GM12878 (cell line): ENCODE measurements at places on chromosomes 3 and 15. TPM values are rescaled to one million over a fixed set of nuclear protein-coding genes. Genes with fewer than 3 reads are reported as not detected.

DNA sequence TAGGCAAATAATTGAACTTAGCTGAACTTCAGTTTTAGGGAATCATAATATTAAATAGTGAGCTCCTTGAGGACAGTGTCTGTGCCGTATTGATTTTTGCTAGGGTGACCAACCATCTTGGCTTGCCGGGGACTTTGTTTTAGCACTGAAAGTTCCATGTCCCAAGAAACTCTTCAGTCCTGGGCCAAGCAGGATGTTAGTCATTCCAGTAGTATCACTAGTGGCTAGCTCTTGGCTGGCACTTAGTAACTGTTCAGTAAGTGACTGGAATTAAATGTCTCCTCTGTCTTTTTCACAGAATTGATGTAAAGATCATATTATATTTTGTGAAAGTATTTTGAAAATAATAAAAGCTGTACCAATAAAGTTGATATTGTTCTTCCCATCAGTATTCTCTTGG is 42.3 kb downstream of the RSRC1 start:
- no peak for DNase-seq

GRCh38 chr3:125120379-125121122 is 64.8 kb upstream of the HEG1 start:
- DNase-seq: no peak

- no peak for DNase-seq
These were observed 45.8 kb downstream of the ZNF710 start for GRCh38 chr15:90046911-90047392.

DNA sequence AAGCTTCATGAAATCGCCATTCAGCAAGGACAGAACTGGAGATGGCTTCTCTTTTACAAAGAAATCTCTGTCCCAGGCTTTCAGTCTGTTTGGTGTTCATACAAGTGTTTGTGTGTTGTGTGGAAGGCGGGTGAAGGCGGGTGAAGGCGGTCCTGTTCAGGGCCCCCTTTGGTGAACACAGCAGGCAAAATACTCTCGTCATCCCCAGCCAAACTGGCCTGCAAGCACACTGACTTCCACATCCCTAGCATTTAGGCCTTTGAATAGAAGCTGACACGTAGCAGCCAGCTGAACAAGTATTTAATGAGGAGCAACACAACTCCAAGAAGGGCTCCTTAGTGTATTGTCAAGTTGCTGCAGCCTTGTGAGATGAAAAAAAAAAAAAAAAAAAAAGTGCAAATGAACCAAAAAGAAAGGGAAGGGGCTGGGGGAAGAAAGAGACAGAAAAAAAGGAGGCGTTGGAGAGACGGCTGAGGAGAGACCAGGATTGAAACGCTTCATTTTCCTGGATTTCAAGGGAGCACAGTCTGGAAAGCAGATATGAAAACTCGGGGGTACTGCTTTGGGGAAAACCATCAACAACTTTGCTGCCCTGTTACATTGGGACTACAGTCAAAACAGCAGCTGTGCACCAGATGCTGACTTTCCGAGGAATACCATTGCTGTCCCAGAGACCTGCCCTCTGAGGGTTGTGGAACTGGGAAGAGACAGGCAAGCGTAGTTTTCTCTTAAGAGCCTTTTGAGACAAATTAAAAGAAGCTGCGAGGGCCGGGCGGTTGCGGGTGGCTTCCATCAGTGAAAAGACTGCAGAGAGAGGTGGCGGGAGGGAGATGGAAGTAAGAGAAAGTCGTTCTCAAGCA is 74.6 kb downstream of the TGFBR2 start:
- DNase-seq: no peak

- DNase-seq: no peak
These were observed 180.6 kb upstream of the RBMS3 start for GRCh38 chr3:29100292-29100691.

RFT1 gene
- total RNA-seq: 40.3 and 41.3 TPM in 2 replicates
